ENCODE measurements at places on chromosomes 7 and 10.

GRCh38 chr10:103679096-103679790 is 176.1 kb downstream of the SH3PXD2A start:
- no peak for DNase-seq

DNA sequence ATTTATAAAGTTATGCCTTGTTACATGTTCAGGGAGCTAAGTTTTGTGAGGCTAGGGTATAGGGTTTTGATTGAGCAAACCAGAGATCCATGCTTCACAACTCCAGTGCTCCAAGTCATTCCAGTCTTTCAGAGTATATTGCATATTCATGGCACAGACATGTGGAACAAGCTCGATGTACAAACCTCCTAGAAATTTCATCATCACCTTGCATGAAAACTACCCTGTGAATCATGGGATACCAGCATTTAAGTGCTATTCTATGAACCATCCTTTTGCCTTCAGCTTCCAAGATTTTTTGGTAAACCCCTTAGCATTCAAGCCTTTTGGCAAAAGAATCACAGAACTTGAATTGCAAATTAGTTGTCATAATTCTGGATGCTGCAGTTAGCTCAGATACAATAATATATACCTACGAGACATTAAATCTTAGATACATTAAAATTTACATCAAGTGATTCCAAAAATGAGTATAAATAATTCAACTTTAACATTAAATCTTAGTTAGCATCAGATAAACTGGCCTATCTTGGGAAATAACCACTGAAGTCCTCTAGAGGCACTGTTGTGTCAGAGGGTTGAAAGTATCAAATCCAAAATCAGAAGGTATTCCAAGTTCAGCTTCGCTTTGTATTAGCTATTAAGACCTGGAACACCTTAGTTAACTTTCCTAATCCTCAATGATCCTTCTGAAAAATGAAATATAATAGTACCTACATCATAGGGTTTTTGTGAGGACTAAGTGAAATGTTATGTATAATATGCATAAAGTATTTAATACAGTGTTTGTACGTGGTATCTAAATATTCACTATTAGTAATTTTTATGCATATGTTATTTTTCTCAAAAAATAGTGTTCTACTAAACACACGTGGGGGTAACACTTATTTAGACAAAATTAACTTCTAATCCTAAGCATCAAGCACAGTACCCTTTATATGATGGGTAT is 55.5 kb upstream of the CABCOCO1 start:
- DNase-seq = no peak

GRCh38 chr10:71530781-71531180 is 134.1 kb downstream of the CDH23 start:
- DNase-seq = no peak

GRCh38 chr7:92633211-92633906 is 43.2 kb upstream of the FAM133B start:
- no peak for DNase-seq

- no peak for DNase-seq
These were observed 7.2 kb upstream of the ADARB2 start for GRCh38 chr10:1744524-1744923.

DNA sequence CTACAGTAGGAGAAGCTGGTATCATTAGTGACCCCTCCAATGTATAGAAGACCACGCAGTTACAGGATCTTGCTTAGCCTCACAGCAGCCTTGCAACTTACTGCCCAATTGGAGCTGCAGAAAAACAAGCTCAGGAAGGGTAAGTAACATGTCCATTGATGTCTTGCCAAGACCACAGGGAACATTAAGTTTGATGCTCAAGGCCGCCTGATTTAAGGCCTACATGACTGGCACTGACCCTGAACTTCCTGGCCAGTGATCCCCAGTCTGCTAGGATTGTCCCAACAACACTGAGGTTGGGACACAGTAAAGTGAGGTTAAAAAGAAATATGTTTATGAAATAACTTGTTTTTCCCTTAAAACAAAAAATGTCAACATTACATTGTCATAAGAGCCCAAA is 6.8 kb upstream of the GDF2 start:
- DNase-seq = no peak

- no peak for DNase-seq
These were observed 29.6 kb downstream of the ARHGAP21 start for GRCh38 chr10:24694086-24694485.

GRCh38 chr10:117375360-117376178 is at the start of gene PDZD8:
PDZD8 (minus strand) TSS chr10:117375440; CDS start chr10:117375227, 213 bp downstream.
- peak; percentile 77 for DNase-seq

GRCh38 chr10:52020702-52021101 is 293.4 kb upstream of the DKK1 start:
- no peak for DNase-seq

DNA sequence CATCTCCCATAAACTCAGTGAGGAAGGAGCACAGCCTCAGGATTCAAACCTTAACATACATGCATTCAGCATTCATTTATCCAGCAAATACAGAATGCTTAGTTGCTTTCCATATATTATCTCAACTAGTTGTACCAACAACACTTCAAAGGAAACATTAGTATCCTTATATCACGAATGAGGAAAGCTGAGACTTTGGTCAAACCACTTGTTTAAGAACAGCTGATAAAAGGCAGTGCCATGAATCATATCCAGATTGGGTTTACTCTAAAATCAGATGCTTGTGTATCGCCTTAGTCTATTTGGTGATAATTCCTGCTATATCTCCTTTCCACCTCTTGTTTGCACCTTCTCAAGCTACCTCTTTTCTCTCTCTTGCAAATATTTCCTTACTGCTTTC is 1.9 kb upstream of the CPED1 start:
- DNase-seq = no peak

- DNase-seq = peak; percentile 79
These were observed 21.6 kb upstream of the LIMK1 start for GRCh38 chr7:74061840-74062539.

GRCh38 chr7:141864765-141865447 is 23.6 kb upstream of the PRSS37 start:
- no peak for DNase-seq

DNA sequence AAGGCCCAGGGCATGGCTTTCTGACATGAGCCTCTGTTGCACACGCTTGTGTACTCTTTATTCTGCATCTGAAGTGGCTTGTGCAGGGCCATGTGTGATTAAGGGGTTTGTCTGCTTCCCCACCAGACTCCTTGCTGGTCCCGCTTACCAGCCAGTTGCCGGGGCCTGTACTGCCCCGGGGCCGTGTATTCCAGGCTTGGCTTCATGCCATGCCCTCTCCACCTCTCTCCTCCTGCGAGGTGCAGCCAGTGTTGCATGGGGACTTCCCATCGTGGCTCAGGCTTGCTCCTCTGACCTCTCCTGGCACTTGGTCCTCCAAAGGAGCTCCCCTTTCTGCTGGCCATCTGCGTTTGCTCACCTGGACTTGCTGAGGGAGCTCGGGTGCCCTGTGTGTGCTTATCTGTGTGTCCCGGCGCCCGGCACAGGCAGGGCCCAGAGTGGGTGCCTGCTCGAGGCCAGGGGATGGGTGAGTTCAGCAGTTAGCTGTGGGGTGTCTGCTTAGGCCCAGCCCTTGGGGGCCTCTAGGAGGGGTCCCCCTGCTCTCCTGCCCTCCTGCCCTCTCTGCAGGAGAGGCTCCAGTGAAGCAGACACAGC is 11.0 kb upstream of the C10orf143 start:
- DNase-seq = no peak

DNA sequence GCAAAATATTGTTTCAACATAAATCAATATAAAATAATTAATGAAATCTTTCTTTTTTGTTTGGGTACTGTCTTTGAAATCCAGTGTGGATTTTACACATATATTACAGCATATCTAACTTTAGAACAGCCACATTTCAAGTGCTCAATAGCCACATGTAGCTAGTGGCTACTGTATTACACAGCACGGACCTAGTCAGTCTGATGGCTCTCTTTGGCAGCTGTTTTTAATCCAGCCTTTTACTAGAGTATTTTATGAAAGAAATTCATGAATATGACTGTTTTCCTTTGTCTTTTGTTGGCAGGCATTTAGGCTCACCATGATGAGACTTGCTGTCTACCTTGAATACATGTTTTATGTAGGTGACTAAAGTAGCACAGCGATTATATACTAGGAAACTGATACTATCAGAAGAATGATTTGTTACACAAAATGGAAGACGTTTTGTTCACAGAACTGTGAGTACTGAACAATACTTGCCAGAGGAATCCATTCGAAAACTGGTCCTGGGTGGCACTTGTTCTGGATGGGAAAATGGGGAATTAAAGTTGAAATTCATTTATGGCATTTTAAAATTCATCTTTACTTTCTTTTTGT is 386.7 kb downstream of the PHTF2 start:
- no peak for DNase-seq

- DNase-seq = no peak
These were observed 19.0 kb upstream of the PRPS1L1 start for GRCh38 chr7:18046601-18047000.

DNA sequence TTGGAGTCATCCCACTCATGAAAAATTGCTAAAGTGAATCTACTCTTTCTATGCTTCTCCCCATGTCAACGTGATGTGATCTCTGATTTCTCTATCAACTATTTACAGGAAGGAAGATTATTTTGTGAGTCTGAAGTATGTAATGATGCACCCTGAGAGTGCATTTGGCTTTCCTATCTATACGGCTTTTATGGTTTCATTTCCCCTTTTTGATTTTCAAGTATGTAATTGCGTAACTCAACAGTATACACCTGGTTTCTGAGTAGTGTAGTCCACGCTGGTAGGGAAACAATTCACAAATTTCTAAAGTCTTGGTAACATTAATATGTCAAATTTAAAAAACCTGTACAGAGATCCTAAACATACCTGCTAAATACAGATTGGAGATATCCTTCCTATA is 194.7 kb upstream of the SEMA3A start:
- peak; percentile 21 for DNase-seq

DNA sequence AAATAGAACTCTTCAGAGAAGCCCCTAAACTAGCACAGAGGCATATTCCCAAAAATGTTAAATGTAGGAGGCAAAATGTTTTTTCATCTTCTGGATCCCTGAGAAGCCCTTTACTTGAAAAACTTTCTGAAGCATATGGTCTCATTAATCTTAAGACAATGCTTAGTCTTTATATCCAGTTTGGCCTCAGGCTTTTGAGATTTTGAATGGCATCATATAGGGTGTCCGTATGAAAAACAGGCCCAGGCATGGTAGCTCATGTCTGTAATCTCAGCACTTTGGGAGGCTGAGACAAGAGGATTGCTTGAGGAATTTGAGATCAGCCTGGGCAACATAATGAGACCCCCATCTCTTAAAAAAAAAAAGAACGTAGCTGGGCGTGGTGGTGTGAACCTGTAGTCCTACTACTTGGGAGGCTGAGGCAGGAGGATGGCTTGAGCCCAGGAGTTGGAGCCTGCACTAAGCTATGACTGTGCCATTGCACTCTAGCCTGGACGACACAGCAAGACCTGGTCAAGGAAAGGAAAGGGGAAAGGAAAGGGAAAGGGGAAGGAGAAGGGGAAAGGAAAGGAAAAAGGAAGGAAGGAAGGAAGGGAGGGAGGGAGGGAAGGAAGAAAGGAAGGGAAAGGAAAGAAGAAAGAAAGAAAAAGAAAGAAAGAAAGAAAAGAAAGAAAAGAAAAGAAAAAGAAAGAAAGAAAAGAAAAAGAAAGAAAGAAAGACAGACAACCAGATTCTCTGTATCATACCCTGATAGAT is 119.4 kb downstream of the CDK6 start:
- no peak for DNase-seq
